ENCODE measurements at places on chromosomes 11 and 22.

- no peak for DNase-seq
These were observed 582.4 kb upstream of the B3GAT1 start for GRCh38 chr11:134994431-134994830.

DNA sequence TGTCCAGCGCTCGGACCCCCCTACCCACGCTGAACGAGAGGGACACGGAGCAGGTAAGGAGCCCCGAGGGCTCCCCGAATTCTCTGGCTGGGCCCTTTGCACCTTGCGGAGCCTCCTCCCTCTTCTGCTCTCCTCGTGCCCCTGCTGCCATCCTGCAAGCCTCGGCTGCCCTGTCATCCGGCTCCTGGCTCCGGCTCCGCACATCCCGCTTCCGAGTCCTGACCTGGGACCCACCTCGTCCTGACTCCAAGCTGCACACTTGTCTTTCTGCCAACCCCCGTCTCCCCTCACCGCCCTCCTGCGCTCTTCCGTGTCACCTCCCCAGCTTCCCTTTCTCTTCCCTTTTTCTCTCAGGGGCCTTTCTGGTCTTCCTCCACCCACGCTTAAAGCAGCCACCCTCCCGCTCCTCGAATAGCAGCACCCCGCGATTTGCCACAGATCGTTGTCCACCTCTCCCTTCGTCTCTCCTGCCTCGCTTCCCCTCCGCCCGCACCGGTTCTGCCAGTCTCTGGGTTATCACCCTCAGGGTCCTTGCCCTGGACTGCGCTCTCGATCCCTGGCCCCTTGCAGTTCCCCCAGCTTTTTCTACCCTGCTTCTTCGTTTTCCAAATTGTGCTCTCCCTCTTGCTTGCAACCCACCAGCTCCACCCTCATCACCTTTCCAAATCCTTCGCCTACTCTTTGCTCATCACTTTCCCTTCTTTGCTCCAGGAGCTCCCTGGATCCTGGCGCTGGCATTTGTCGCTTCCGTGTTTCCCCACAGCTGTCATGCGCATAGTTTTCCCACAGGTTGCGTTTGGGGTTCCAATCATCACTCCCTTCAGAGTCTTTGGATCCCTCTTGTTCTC lies 822 bp downstream of the MARK2 start:
- no peak for DNase-seq

DNA sequence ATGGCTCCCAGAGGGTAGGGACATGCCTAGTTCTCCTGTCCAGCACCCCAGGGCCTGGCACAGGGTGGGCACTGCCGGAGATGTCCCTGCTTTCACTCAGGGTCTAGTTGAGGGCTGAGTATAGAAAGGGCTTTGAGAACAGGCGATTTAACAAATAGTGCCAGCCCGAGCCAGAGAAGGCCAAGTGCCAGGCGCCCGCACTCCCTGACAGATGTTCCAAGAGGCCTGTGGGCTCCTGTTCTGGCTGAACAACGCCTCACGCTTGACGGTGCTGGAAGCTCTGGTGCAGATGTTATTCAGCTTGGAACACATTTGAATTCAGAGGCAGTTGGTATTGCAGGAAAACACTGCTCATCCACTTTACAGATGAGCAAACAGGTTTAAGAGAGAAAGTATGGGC lies 46.5 kb downstream of the NFAM1 start:
- no peak for DNase-seq

- no peak for DNase-seq
These were observed 21.3 kb downstream of the TNKS1BP1 start for GRCh38 chr11:57303280-57303989.

DNA sequence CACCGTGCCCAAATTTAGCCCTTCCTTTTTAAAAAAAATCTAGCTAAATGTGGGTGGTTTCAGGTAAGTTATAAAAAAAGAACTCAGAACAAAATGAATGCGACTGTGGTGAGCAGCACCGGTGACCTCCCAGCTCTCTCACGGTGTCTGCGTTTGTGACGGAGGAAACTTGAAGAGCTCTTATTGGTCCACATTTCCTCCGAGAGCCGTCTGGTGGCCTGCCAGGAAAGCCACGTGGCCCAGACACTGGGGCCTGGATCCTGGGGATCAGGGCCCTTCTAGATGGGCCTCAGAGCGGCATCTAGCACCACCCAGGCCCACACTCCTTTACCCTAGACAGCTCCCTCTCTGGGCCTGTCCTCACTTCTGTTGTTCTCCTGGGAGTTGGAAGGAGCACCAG lies 39.5 kb downstream of the B3GAT1 start:
- DNase-seq: no peak

GRCh38 chr11:13343067-13343466 lies 65.5 kb downstream of the BMAL1 start:
- DNase-seq: no peak

DNA sequence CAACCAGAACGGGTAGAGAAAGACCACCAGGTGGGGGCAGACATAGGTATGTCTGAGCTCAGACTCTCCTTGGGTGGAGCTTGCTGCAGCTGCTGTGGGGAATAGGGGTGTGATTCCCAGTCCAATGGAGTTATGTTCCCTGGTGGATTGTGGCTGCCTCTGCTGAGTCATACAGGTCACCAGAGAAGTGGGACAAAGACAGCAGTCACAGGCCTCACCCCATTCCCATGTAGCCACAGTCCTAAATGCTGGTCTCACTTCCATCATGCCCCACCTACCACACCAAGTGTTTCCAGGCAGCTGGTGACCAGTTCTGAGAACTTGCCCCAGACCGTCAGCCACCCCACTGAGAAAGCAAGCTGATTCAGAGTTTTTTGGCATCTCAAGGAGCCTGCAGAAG lies 17.5 kb downstream of the OR52E5 start:
- no peak for DNase-seq

GRCh38 chr22:30317778-30318177 lies 9.0 kb downstream of the TBC1D10A start:
- no peak for DNase-seq

Measured in stimulated activated CD4-positive, alpha-beta T cell treated with anti-CD3 and anti-CD28 coated beads, Interleukin-1b, Interleukin-23, amount 100 ng/mL, for 4 hours (primary cell).